NCI-H526 (cell line): ENCODE measurements at places on chromosomes 1 and 21.

GRCh38 chr1:111615870-111616715 is 3.5 kb upstream of the RAP1A start:
- DNase-seq = no peak

DNA sequence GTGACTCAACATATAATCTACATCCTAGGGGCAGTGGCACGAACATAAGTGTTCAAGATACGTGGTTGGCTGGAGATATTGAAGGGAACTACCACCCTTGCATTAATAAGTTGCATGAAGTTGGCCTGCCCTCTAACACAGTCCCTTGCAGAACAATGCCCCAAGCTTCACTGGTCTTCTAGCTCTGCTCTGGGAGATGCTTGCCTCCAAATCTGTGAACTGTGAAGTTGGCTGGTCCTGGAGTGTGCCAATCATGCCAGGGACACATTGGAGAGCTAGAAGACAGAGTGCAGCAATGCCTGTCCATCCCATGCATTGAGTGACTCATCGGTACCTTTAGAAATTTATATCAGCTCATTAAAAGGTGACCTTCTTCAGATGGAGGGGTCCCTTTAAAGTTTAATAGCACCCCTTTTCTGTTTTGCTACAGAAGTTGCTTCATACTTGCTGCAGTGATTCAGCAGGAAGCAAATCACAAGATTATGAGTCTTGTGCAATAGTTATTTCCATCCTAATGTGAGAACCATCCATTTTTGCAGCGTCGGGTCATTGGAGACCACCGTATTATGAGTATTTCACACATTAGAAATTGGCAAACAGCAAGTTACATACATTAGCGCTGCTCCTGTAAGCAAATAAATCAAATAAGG is 55.2 kb upstream of the KAZN start:
- no peak for DNase-seq

GRCh38 chr1:3058263-3059030 is 10.6 kb upstream of the PRDM16 start:
- DNase-seq = no peak

GRCh38 chr1:28104866-28105467 is 16.6 kb upstream of the EYA3 start:
- no peak for DNase-seq

GRCh38 chr1:223803211-223803610 is 42.5 kb downstream of the TP53BP2 start:
- DNase-seq = no peak

DNA sequence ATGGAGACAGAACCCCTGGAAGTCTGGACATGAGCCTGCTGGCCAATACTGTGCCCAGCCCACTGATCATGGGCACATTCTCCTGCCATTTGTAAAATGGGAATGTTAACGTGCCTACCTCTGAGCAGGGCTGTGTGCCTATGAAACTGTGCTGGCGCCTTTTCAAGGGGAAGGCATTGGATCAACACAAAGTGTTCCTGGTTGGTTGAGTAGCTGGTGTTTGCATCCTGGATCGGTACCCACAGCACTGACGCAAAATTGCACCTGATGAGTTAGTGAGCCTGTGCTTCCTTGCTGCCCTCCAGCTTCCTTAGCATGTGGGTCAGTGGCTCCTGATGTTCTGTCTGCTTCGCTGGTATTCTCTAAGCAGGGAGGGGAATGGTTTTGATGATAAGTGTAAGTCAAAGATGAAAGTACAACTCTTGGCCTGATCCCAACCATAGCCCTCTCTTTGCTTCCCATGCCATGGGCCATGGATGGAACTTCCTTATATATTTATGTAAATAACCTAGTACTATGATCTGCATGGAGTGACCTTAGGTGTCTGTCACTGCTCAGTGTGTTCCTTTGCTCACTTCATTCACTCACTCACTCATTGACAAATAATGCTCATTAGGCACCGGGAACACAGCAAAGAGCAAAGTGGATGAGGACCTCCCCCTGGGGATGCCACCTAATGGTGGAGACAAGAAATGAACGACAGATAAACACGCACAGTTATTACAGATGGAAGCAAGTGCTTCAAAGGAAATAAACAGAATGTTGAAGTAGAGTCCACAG is 22.7 kb downstream of the MAB21L3 start:
- DNase-seq = peak; percentile 58

DNA sequence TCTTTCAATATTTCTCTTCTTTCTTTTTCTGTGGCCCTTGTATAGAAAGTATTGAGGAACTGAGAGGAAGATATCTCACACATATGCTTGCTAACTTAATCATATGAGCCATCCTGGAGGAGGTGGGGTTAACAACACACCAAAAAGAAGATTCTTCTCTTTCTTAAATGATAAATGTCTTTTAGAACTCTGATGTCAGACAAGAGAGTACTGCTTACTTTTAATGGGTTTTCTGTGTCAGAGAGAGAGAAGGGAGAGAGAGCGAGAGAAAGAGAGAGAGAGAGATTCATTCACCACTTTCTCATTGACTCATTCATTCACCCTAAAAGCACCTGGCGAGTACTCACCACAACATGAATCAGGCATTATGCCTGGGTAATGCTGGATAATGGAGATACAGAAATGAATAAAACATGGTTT is 250.3 kb upstream of the SGIP1 start:
- DNase-seq = no peak

DNA sequence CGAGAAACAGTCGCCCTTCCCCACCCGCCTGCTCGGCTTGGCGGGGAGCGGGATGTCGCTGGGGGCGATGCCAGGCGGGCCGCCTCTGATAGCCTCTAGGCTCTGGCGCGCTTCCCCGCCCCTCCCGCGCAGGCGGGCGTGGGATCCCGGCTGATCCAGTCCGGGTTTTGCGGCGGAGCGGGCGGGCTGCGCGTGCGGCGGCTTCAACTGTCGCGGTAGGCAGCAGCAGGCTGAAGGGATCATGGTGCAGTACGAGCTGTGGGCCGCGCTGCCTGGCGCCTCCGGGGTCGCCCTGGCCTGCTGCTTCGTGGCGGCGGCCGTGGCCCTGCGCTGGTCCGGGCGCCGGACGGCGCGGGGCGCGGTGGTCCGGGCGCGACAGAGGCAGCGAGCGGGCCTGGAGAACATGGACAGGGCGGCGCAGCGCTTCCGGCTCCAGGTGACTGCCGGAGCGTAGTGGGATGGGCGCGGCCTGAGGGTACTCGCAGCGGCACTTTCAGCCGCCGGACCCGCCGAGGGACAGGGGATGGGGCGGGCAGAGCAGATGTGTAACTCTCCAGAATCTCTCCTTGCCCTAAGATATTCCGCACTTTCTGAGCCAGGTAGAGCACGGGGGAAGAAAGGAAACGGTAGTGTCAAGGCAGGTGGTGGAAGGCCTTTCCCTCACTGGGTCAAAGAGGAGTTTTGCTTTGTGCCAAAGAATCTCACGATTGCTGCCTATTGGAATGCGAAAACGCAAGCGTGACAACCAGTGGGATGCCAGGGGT is at the start of gene FAAH:
Gene FAAH, plus strand, starts transcription at position 210 of the 764 bp plus-strand sequence. Its CDS starts 32 bp downstream, at position 242.
- DNase-seq = peak; percentile 22

GRCh38 chr21:43971201-43971991 is 40.7 kb upstream of the TRAPPC10 start:
- no peak for DNase-seq

GRCh38 chr1:55317673-55318072 is 102.5 kb upstream of the USP24 start:
- peak; percentile 79 for DNase-seq

GRCh38 chr1:159999204-159999603 is 32.6 kb downstream of the PIGM start:
- DNase-seq = no peak

- no peak for DNase-seq
Measured at GRCh38 chr1:208538587-208538986, 294.4 kb upstream of the PLXNA2 start.

GRCh38 chr1:84247425-84248220 is 53.9 kb upstream of the SAMD13 start:
- no peak for DNase-seq

GRCh38 chr1:34668063-34668462 is 86.8 kb upstream of the GJB5 start:
- no peak for DNase-seq

GRCh38 chr1:158028969-158029368 is 35.5 kb downstream of the KIRREL1 start:
- no peak for DNase-seq

GRCh38 chr1:64187646-64188045 is 15.8 kb upstream of the UBE2U start:
- no peak for DNase-seq

- DNase-seq = no peak
Measured at GRCh38 chr21:27827972-27828371, 861.1 kb upstream of the ADAMTS5 start.

DNA sequence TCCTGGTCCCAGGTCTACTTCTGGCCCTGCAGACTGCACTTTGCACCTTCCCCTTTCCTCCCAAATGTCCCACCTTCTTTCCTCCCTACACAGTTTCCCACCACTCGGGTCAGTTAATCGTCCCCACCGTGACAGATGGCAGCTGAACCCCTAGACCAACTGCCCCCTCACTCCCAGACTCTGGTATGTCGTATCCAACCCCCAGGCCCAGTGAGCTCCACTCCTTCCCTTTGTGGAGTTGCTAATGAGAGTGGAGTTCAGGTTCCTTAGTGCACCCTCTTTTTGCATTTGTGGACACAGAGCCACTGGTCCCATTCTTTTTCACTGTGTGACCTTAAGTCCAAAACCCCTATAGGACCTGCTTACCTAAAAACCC is 1.8 kb downstream of the MAN1C1 start:
- DNase-seq = no peak

DNA sequence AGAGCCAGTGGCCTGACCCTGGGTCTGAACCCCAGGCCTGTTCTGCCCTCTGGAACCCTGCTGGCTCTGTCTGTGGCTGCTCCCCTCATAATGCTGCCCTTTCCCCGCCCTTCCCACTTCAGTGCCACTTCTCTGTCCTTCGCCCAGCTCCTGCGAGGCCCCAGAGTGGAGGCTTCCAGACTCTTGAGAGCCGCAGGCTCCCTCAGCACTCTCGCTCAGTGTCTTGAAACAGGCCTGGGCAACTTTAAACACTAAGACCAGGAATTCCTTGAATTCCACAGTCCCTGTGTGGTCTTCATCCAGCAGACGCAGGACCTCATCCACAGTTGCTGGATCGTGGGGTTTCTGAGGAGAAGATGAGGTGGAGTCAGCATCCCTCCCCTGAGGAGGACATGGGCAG is 3.5 kb downstream of the CRNN start:
- DNase-seq = no peak

GRCh38 chr1:248189026-248189425 is 8.0 kb upstream of the OR2M3 start:
- no peak for DNase-seq

DNA sequence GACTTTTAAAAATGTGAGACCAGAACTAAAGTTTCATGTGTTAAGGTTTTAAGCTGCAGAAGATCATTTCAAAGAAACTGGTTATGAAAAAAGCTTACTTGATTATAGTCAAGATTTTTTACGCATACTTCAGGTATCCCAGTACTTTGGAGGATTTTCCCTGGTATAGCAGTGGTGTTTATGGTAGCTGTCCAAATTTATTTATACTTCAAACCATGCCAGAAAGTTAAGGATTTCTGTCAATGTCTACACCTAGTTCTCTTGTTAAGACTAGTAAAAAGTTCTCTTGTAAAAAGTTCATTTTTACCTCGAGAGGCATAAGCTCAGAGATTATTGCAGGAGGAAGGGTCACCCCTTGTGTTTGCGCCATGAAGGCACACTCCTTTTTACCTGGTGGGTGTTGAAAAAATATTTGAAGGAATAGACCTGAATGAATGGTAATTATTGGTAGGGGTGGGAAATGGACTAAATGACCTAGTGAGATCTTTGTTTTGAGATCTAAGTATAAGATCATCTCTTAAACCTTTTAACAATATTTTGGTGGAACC is 2.8 kb downstream of the DYRK1A start:
- no peak for DNase-seq

DNA sequence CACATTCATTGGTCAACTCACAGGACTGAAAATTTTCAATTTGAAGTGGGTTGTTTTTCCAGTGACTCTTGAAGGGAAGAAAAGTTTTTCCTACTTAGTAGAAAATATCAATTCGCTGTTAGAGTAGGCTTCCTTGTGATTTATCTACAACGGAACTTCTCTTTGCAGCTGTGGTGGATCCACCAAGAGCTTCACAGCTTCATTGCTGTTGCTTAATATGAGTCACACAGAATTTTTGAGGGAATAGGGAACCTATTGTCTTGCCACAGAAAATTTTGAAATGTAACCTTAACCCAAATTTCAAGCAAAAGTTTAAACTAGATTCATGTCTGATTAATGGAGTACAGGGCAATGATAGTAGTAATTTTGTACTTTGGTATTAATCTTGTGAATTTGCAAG is 58.4 kb upstream of the IFI44L start:
- DNase-seq = no peak

DNA sequence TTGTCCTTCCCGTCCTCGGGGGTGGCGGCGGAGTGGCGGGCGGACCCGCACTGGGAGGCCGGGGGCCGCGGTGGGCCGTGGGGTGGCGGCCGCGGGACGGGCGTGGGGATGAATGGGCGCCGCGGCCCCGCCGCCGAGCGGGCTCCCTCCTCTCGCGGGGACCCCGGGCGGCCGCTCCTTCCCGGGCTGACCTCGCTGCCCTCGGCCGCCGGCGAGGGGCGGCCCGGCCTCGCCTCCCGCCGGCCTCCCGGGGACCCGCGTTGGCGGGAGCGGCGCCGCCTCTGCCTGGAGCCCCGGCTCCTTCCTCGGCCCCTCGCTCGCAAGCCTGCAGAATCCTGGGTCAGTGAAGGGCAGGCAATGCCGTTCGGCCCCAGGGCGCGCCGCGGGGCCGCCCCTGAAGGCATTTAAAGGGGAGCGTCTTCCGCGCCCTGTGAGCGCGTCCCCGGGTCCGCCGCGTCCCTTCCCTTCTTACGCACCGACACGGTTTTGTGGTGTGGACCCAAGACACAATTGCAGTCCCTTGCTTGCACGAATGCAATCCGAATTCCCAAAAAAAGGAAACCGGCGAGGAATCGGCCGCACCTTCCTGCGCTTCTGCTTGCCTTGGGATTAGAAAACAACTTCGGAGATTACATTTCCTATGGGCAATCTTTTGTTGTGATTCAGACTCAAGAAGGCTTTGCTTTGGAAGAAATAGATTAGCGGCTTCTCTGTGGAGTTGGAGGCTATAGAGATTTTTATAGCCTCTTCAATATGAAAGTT is 776 bp downstream of the ITSN1 start:
- peak; percentile 46 for DNase-seq

GRCh38 chr1:41365772-41366454 is 4.7 kb downstream of the FOXO6 start:
- peak; percentile 59 for DNase-seq

GRCh38 chr21:46098303-46099141 is 610 bp downstream of the COL6A2 start:
- DNase-seq = no peak

DNA sequence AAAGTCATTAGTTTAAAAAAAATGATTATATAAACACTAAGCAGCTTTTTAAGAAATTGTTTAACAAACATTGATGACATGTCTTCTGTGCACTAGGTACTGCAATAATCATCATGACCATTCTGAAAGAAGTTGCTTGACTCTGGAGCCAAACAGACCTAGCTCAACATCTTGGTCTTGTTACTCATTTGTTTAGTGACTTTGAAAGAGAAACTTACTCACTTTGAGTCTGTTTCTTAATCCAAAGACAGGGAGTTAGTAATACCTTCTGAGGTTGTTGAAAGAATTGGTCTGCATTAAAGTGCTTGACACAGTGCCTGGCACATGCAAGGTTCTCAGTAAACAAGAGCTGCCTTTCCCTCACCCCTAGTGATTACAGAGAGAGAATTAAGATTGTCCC is 84.4 kb downstream of the SGIP1 start:
- DNase-seq = no peak

- DNase-seq = no peak
Measured at GRCh38 chr1:18324246-18324645, 156.5 kb upstream of the KLHDC7A start.
